Endothelial cell of umbilical vein (primary cell): ENCODE measurements at places on chromosomes 6 and 20. TPM values are rescaled to one million over a fixed set of nuclear protein-coding genes. Genes with fewer than 3 reads are reported as not detected.

DNA sequence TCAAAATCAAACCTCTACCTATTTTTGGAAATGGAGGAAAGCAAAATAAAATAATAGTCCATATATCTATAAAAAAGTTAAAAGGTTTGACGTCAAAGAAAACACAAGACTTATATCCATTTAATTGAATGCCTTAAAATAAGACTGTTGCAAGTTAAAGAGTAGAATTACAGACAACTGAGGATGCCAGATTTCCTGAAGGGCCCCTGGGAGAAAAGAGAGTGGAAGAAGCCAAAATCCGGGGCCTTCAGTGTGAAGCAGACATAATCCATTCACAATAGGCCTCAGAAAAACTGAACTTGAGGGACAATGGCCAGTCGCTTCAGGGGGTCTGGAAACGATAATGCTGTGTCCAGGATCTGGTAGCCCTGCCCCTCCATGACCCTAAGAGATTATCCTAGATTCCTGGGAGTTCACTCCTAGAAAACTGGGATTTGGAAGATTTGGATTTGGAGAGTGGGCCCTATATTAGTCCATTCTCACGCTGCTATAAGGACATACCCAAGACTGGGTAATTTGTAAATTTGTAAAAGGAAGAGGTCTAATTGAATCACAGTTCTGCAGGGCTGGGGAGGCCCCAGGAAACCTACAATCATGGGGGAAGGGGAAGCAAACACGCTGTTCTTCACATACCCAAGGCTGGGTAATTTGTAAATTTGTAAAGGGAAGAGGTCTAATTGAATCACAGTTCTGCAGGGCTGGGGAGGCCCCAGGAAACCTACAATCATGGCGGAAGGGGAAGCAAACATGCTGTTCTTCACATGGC is 94.0 kb upstream of the SLC2A12 start:
- no peak for DNase-seq

- DNase-seq: no peak
Measured at GRCh38 chr6:133093956-133094355, 147.2 kb upstream of the EYA4 start.

DNA sequence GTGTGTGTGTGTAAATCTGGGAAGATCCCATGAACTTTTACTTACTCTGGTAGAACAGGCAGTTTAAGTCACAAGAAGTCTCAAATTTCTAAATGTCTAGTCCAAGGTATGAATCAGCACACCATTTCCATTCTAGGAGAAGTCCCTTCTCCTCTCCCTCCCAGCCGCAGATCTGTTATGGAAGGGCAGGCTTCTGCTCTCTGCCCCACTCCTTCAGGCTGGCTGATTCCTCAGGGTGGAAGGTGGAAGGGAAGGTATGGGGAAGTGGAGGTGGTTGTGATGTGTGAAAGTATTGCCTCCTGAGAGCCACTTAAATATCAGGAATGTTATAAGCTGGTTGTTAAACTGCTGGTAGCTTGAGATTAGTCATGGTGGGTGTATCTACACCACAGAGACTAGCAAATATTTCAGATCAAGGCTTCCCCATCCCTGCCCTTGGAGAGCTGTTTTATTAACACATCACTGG is 44.5 kb upstream of the LAMA4 start:
- peak; percentile 36 for DNase-seq

GRCh38 chr6:37396571-37397180 is 36.3 kb upstream of the CMTR1 start:
- no peak for DNase-seq

DNA sequence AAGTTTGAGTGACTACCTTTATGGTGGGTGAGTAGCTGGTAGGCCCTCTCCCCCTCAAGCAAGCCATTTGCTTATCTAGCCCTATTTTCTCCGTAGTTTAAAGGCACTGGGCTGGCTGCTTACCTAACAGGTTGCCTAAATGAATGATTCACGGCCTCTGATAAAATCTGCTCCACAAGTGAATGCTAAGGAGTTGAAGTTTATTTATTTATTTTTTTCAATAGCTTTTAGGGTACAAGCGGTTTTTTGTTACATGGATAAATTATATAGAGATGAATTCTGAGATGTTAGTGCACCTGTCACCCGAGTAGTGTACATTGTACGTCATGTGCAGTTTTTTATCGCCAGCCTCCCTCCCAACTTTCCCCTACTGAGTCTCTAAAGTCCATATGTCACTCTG is 8.3 kb upstream of the CDH26 start:
- no peak for DNase-seq

DNA sequence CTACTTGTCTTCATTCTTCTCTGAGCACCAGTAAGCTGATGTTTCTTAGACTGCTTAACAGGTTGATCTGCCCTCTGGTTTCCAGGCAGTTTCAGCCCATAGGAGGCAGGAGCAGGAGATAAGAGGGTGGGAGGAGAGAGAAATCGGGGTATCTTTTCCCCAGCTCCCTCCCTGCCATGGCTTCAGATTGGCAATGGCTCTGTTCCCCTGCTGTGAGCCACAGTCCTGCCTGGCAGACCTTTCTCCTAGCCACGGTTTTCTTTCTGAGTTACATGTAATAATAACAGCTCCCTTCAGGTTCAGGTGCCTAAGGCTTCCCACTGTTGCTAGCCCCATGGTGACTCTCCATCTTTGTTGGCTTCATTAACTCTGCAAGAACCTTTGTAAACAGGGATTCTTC is 115.3 kb downstream of the CD83 start:
- no peak for DNase-seq

GRCh38 chr6:160259598-160259997 is 977 bp upstream of the SLC22A2 start:
- DNase-seq: no peak

DNA sequence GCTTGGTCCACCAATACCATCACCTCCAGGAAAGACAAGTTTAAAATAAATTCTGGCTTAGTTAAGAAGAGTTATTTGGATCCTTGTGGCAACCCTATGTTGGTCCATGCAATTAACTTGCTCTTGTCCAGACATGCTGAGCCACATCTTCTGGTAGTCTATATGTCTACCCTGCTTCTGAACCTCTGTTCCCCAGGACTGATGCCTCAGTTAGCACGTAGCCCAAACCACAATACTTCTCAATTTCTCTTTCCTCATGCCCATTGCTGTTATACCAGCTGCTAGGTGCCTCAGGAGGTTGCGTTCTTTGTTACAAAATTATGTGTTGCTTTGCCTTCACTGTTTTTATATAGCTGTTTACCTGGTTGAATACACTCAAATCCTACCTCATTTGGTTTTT is 116.4 kb upstream of the KCNQ5 start:
- no peak for DNase-seq

GRCh38 chr6:34414999-34415858 is 10.6 kb downstream of the RPS10 start:
- DNase-seq: peak; percentile 77

DNA sequence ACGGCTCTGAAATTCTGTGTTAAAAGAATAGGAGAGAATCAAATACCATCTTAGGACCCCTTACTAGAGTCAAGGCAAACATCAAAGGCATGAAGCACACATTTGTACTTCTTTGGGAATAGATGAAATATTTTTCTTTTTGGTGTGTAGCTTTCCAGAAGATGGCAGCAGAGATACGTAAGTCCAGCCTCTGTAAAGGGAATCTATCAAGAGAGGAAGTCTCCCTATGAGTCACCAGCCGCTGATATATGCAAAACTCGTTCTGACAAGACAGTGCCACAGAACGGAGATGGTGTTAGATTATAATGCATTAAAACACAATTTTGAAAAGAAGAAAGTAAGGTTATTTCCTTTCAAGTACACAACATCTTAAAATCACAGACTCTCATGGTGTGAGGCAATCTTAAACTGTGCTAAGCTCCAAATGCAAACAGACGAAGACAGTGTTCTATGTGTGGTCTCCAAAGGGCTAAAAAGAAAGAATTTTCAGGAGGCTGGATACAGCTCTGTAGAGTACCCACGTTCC is 120.0 kb upstream of the AGPAT4 start:
- peak; percentile 72 for DNase-seq

GRCh38 chr20:40628877-40629276 is 60.2 kb downstream of the MAFB start:
- DNase-seq: no peak

DNA sequence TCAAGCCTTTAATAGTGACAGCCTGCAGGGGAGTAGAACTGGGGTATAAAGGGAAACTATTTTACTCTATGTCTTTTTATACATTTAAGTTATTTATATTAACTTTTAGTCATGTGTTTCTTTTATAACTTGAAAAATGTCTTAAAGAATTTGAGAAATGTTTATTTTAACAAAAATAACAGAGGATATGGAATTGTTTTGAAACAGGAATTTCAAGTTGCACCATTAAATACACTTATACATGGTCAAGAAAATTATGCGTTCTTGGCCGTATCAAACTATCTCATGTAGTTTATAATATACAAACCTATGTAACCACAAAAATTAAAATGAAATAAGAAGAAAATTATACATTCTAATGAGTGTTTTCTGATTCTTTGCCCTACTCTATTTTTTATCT is 282.7 kb downstream of the GRIK2 start:
- no peak for DNase-seq

GRCh38 chr6:39088331-39088730 is 26.7 kb downstream of the SAYSD1 start:
- DNase-seq: peak; percentile 37

DNA sequence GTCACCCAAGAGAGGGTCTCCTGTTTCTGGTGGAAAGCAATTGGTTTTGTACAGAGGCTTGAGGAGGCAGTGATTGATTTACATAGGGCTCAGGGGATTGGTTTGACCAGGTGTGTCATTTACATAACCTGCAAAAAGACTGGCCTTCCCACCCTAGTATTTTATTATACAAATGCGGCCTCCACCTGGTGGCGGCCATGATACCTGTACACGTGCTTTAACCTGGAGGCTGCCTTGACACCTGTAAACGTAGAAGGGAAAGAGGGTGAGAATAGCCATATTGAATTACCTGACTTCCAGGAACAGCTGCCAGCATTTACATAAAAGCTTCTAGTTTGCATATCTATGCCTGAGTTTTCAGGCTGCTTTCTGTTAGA is 48.7 kb downstream of the HLA-DPB1 start:
- no peak for DNase-seq

GRCh38 chr6:157723376-157723775 is 99.7 kb upstream of the SNX9 start:
- no peak for DNase-seq

DNA sequence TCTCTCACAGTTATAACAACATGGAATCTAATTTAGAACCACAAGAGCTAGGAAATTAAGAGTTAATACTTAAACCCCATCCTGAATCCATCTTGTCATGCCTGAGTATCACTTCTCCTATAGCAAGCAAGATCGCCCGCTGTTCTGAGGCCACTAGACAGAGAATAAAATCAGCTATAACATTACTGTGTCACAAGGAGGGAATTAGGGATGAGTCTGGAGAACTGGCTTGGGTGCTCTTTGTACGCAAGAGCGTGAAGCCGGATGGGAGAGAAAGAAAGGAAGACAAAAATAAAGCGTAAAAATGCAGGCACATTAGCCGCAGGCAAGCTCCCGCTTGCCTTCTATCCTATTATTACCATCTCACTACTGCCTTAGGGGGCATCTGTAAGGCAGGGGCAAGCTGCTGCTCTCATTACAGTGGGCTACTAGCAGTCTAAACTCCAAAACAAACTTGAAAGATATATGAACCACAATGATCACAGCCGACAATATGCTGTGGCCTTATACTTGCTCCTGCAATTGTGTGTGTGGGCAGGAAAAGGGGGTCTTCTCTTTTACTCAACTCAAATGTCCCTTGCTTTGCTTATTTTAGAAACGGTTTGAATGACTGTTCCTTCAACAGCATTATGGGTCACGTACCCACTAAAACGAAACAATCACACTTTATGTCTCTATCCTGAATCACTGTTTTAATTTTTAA is 81.9 kb downstream of the GJA10 start:
- no peak for DNase-seq

GRCh38 chr20:61121661-61122060 is 130.4 kb upstream of the CDH4 start:
- DNase-seq: no peak

DNA sequence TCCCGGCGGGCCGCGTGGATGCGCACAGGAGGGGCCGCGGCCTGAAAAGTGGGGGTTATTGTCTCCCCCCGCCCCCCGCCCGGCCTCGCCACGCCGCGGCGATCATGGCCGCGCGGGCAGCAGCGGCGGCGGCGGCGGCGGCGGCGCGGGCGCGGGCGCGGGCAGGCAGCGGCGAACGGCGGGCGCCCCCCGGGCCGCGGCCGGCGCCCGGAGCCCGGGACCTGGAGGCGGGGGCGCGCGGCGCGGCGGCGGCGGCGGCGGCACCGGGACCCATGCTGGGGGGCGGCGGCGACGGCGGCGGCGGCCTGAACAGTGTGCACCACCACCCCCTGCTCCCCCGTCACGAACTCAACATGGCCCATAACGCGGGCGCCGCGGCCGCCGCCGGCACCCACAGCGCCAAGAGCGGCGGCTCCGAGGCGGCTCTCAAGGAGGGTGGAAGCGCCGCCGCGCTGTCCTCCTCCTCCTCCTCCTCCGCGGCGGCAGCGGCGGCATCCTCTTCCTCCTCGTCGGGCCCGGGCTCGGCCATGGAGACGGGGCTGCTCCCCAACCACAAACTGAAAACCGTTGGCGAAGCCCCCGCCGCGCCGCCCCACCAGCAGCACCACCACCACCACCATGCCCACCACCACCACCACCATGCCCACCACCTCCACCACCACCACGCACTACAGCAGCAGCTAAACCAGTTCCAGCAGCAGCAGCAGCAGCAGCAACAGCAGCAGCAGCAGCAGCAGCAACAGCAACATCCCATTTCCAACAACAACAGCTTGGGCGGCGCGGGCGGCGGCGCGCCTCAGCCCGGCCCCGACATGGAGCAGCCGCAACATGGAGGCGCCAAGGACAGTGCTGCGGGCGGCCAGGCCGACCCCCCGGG is 637 bp downstream of the ARID1B start:
- DNase-seq: peak; percentile 48

DNA sequence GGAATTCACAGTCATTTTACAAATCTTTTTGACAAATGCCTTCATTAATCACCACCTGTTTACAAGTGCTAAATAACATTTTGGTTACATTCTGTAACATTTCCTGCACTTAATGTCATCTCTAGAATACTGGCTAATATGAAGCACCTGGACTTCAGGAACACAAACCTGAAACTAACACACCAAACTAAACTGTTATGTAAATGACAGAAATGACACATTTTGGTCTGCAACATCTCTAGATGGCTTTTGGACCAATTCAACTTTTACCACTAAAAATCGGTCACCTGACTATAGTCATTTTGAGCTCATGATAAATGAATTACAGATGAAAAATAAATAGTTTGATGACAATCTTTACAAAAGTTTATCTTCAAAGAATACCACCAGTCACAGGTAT is 80.6 kb downstream of the ATG5 start:
- no peak for DNase-seq

DNA sequence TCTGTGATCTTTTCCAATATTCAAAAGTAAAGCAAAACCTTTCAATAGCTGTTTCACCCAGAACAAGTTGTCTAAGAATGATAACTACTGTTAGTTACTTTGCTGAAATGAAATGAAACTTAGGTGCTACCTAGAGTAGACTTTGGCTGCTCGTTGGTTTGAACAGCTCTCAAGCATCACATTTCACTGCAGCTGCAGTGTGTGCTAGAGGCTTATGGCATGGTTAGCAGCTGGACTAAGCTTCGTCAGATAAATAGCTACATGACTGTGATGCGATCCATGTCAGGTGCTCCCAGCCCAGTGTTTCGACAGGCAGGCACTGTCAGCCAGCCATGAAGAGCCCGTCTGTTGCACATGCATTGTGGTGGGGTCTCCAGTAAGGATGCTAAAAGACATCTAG is 201.1 kb downstream of the TFAP2B start:
- no peak for DNase-seq

Gene ME1
- total RNA-seq: 27.0 and 29.3 TPM in 2 replicates

Gene ZNF334
- 0.30 and 1.6 TPM in 2 replicates for total RNA-seq

Gene MBOAT1
- 4.8 and 5.4 TPM in 2 replicates for total RNA-seq

Gene RAMACL
- total RNA-seq: 4.0 and 5.3 TPM in 2 replicates

Gene MYL9
- total RNA-seq: 90.4 and 116 TPM in 2 replicates

Gene ENPP5
- total RNA-seq: not detected in 2 replicates

Gene WASF1
- total RNA-seq: 20.9 and 23.2 TPM in 2 replicates
